Suppressor macrophage treated with lipopolysaccharide for 1 hour (primary cell): ENCODE measurements at places on chromosomes 2 and 18.
A peak's percentile ranks its signal among the peaks of the same experiment; 100 is the strongest.

GRCh38 chr2:189517847-189518535 is 62.6 kb downstream of the SLC40A1 start:
- no peak for DNase-seq

- DNase-seq = peak; percentile 1
Measured at GRCh38 chr2:168851674-168852320, 38.4 kb downstream of the SPC25 start.

- DNase-seq = no peak
Measured at GRCh38 chr18:34339155-34339554, 114.4 kb upstream of the NOL4 start.

GRCh38 chr2:200040831-200041230 is 85.4 kb downstream of the MAIP1 start:
- no peak for DNase-seq

DNA sequence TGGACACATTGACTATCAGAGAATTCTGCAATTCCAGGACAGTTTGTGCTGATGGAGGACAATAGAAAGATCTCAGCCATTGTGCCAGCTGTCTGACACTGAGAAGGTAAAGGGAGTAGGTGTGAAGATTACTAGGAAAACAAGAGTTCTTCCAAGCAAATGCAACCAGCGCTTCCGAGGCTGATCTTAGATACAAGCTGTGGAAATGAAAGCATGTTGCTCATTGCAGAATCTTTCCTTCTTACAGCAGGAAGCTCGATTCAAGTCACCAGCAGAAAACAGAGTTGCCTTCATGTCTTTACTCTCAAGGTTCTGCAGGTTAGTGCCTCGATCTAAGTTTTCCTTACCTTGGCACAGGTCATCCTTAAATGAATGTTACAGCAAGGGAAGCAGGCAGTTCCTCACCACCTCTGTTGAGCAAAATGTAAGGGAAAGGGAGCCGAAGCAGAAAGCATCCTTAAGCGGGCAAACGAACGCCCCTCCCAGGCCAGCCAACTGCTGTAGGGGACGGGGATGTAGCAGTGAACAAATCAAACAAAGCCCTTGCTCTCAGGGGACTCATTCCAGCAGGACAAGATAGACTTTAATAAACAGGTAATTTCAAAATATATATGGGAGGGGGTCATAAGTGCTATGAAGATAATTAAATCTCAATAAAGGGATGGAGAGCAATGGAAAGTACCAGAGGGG is 54.3 kb downstream of the MARCHF4 start:
- DNase-seq = no peak

DNA sequence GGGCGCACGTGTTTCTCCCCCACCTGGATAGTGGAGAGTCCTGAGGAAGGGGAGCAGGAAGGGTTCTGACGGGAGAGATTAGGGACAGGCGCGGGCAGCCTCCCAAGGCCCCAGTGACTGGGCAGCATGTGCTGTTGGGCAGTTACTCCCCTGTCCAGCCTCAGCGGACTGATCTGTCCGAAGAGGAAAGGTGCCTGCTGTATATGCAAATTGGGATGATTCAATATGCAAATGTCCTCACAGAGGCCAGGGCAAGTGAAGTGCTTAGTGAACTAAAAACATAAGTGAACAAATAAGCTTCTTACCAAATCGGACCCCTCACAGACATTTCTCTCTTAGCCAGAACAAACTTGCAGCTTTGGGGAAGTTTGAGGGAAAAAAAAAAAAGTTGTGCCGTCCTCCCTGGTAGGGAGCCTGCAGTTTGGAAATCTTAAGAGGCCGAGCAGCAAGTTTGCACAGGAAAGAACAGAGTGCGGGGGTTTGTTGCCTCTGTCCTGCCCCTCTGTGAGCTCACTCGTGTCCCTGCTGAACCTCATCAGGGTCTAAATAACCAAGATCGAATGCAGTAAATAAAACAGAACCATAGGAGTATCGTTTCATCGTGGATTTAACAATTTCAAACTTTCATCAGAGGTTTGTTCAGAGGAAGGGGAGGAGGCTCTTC is 141.4 kb downstream of the KCTD1 start:
- no peak for DNase-seq

GRCh38 chr2:60488291-60488690 is 65.2 kb downstream of the BCL11A start:
- DNase-seq = peak; percentile 30

- DNase-seq = no peak
Measured at GRCh38 chr2:179692610-179693009, 168.8 kb downstream of the ZNF385B start.

GRCh38 chr2:72014831-72015230 is 132.8 kb downstream of the CYP26B1 start:
- DNase-seq = no peak

DNA sequence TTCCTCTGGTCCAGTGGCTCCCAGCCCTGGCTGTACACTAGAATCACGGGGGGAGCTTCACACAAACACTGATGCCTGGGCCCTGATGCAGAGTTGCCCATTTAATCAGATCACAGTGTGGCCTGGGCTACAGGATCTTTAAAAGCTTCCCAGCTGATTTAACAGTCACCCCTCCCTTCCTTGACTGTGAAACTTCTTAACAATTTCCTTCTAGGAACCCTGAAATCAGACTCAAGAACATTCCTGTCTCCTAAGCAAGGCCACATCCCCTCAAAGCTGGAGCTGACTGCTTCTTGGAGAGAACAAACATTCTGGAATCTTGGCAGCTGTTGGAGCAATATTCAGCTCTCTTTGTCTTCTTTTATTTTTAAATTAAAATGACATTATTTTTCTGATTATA is 88.7 kb downstream of the ADD2 start:
- DNase-seq = no peak

- peak; percentile 4 for DNase-seq
Measured at GRCh38 chr18:55096263-55096951, 137.1 kb upstream of the CCDC68 start.

DNA sequence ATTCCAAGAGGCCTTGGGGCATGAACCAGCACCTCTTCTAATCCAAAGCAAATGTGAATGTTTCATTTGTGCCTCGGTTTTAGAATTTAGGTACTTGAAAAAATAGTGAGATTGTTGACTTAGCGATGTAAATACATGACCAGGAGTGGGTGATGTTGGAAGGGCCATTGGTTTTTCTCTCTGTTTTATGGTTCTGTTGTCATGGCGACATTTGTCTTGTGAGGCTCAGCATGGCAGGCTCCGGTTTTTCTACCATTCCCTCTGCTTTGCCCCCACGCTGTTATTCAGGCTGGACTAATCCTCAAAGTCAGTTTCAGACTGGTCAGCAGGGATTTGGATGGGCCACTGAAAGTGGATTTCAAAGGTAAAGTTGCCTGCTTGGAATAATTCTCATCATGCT is 255.4 kb downstream of the ALPK2 start:
- DNase-seq = no peak

DNA sequence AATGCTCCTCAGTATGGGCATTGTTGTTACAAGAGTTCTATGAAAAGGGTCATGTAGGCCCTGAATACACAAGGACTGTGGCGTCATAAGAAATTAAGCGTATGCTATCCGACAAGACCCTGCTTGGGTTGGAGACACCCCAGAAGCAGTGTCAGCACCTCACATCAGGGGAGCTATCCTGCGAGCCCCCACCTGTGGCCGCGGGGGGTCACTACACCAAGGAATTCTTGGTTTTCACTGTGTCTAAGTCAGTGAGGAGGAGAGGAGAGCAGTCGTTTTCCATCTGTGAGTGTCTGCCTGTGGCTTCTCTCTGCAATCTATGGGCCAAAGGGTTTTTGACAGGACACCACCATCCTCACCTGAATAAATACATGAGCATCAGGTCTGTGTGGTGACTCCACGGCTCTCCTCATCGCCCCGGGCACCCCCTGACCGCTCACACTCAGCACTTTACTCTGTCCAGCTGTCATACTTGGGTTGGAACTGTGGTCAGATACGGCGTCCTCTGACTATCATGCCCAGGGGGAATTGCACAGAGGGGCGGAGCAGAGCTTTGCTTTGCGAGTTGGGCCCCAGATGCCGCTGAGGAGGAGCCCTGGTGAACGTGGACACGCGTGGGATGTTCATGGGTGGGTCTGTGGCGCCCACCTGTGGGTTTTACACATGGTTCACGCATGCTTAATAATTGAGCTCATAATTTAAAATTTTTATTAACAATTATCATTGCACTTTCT is 235.5 kb downstream of the MYT1L start:
- DNase-seq = no peak

DNA sequence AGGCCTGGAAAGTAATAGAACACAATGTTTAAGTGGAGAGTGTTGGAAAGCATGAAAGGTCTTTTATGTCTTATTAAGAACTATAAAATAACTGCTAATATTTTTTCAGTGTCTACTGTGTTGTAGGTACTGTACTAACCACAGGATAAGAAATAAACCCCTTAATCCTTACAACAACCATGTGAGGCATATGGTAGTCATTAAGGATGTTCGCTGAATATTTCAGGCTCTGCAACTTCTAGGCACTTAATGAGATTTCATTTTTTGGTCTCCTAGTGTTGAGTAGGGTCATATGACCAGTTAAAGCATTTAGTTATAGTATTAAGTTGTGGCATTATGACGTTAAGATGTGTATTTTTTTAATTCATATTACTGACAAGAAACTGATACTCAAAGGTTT is 346.6 kb upstream of the KCNH7 start:
- no peak for DNase-seq

DNA sequence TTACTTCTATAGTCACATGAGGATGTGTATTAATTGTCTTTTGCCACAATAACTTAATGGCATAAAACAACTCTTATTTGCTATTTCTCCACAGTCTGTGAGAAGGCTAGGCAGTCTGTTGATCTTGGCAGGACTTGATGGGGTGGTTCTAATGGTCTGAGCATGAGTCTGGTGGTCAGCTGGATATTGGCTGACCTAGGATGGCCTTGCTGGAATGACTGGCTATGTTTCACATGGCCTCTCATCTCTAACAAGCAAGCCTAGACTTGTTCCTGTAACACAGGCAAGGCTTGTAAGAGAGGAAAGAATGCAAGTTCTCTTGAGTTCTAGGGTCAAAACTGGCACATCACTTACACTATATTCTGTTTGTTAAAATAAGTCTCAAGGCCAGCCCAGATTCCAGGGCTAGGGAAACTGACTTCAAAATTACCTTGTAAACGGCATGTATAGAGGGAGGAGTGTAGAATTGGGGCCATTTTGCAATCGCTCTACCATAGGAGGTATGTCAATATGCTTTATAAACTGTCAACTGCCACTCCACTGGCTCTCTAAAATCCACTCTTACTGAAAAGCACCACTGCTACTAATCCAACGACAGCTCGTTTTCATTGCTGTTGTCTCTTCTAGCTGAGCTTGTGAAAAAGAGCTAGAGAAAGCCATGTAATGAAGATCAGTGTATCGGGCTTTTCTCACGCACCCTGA is 325.0 kb upstream of the PKDCC start:
- DNase-seq = no peak

GRCh38 chr2:25251071-25251421 is 82.7 kb upstream of the POMC start:
- DNase-seq = no peak

GRCh38 chr2:60299179-60299578 is 254.3 kb downstream of the BCL11A start:
- no peak for DNase-seq

- DNase-seq = no peak
Measured at GRCh38 chr2:102773149-102773705, 11.4 kb downstream of the TMEM182 start.

DNA sequence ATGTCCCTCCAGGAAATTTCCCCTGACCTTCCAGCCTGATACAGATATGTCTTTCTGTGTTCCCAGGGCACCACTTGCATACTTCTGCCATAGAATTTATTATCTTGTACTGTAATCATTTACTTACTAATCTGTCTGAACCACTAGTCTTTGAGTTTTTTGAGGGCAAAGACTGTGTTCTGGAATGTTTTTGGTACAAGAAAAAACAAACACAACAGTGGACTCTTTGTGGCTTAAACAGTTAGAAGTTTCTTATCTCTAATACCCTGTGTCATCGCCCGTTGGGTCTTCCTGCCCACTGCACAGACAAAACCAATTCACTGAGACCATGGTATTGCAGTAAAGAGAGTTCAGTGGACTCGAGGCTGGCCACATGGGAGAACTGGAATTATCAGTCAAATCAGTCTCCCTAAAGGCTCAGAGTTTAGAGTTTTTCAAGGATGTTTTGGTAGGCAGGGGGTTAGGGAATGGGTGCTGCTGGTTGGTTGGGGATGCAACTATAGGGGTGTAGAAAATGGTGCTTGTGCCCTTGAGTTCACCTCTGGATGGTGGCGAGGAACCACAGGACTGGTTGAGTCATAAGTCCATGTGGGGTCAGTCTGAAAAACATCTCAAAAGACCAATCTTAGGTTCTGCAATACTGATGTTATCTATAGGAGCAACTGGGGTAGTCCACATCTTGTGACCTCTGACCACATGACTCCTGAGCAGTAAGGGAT is 20.3 kb downstream of the RALB start:
- no peak for DNase-seq

GRCh38 chr2:143698888-143699570 is 569.8 kb downstream of the ARHGAP15 start:
- DNase-seq = no peak

GRCh38 chr2:241036964-241037421 is 38.6 kb downstream of the SNED1 start:
- DNase-seq = no peak

DNA sequence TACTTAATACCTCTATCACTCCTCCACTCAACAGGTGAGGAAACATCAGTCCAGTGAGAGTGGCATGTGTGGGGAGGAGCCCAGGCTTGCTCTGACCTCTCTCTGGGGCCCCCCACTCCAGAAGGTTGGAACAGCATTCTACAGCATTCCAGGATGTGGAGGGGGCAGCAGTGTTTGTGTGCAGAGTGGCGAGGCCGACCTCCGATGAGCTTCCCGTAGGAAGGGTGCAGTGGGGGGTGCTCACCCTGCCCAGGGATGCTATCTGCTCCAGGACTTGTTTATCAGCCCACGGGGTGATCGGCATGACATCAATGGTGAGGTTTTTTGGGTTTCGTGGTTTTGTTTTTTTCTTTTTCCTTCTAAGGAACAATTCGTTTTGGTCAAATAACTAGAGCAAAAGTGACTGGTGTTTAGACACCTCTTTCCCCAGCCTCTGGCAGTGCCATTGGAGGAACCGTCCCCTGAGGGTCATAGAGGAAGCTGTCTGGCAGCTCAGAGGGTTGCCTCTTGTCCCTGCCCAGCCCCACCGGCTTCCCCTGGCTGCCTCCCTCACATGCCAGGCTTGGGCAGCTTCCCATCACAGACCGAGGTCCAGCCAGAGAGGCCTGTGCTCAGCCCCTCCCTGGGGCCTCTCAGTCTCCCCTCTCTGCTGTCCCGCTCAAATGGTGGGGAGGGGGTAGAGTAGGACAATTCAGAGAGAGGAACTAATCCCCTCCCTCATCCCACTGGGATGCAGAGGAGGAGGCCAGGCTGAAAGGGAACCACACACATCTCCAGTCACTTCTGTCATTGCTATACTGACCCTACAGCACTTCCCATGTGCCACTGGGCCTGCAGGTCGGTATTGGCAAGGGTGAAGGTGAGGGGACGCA is 96.5 kb downstream of the ZFP36L2 start:
- DNase-seq = peak; percentile 72
